ENCODE measurements at places on chromosomes 11 and 22. TPM values are rescaled to one million over a fixed set of nuclear protein-coding genes. Genes with fewer than 3 reads are reported as not detected.
A peak's percentile ranks its signal among the peaks of the same experiment; 100 is the strongest.

DNA sequence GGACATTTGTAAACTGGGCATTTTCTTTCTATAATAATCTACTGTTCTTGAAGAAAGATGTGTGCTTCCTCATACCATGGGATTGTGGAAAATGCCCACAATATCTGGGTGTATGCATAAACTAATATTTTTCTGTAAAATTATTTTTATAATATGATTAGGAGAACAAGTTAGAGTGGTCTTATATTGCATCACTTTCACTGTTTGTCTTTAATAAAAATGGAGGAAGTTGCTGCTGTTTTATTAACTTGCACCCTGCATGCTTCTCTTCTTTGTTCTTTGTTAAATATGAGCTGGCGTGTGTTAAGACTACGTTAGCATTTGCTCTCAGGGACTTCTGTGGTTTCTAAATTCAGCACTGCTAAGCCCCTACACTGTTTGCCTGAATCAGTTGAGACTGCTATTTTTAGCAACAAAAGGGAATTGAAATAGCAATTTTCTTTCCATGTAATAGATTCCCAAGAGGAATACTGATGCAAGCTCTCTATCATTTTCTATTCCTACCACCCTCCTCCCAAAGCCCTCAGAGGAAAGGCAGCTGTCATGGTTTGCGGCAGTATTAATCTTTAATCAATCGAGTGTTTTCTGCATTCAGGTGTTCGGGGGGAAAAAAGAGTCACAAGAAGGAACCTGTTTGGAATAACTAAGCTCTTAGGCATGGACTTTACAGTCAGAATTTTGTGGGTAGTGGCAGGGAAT is 56.1 kb downstream of the HSD17B12 start:
- no peak for DNase-seq

C11orf86 gene
- polyA plus RNA-seq: not detected

GRCh38 chr11:86414032-86414431 is 39.3 kb downstream of the CCDC81 start:
- DNase-seq: no peak

DNA sequence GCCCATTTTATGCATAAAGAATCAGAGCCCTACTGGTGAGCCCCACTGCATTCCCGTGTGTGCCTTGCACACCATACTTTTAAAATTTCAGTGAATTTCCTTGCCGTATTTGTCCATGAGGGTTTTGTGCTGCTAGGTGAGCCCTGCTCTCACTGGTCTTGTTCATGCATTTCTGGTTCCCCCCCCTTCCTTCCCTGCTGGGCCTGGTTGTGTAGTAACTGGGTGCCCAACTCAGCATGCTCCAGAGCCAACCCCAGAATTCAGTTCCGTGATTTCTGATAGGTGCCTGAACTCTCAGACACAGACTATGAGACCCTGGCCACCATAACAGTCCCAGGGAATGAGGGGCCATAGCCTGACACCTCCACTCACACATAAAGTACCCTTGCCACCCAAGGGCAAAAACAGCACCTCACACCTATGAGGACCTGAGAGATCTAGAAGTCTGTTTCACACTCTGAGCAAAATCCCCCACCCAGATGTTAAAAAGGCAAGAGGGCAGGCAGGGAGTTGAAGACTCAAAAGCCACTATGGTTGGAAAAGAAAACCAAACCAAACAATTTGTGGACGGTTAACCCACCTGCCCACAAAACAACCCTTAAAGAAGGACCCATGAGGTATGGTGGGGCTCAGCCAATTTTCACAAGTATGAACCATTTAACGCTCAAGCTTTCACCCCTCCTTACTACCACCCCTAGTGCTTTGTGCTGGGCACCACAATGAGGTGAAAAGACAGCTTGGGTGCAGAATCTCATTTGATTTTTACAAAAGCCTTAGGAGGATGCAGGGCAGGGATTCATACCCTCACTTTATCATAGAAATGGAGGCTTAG is 16.8 kb upstream of the IL10RA start:
- no peak for DNase-seq

DNA sequence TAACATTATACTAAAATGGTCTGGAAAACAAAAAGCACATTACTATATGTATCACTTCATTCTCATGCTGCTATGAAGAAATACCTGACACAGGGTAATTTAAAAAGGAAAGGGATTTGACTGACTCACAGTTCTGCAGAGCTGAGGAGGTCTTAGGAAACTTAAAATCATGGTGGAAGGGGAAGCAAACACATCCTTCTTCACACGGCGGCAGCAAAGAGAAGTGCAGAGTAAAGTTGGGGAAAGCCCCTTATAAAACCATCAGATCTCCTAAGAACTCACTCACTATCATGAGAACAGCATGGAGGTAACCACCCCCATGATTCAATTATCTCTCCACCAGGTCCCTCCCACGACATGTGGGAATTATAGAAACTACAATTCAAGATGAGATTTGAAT is 60.0 kb downstream of the FAM181B start:
- DNase-seq: no peak

- no peak for DNase-seq
These were observed 82.1 kb upstream of the GALNT18 start for GRCh38 chr11:11703885-11704284.

GRCh38 chr11:3926458-3927095 is 71.1 kb downstream of the STIM1 start:
- no peak for DNase-seq

GRCh38 chr22:50525858-50526107 is 385 bp upstream of the SCO2 start:
- DNase-seq: no peak

GRCh38 chr11:20156280-20156875 is 3.9 kb downstream of the DBX1 start:
- peak; percentile 16 for DNase-seq

DNA sequence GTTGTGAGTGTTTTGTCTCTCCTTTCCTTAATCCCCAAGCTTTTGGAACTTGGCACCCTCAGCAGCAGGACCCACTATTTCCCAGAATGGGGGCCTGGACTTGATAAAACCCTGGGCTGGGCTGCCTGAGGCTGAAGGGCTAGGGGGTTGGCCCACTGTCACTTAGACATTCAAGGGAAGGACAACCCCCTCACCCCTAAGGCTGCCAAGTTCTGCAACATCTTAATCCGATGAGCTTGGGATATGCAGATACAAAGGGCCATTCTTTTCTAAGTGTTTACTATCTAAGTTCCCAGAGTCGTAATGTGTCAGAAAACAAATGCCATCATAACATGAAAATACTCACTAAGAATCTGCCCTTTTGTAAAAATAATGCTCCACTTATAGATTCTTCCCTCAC is 42.9 kb downstream of the IRAG1 start:
- no peak for DNase-seq

DNA sequence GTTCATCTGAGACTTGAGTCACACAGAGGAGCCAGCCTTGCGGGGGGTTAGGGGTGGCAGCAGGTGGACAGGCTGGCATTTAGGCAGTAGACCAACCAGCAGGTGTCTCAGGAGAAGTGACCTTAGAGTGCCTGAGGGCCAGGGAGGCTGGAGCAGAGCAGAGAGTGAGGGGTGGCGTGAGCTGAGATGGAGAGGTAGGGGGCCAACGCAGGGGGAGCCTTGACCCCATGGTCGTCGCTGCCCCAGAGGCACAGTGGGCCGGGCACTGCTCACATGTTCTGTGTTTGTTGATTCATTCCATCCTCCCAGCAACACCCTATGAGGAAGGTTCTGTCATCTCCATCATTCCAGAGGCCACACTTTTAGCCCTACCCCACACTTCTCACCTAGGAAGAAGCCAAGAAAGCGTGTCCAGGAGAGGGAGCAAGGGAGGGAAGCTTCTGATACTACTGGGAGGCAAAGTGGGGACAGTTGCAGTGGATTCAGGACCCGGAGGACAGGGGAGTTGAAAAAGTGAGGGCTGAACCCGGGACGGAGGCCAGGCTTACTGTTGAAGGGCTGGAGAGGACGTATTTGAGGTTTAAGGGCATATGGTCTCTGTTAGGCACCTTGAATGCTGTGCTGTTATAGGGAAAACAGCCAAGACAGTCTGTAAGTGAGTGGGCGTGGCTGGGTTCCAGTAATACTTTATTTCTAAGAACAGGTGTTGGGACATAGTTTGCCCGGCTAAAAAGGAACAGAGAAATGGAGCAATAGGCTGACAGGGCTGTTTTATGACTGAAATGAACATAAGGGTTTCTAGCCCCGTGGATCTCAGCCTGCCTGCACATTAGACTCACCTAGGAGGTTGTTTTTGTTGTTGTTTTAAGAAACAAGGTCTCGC is 7.3 kb downstream of the SART1 start:
- DNase-seq: no peak

ASRGL1 gene
- 1.3 TPM for polyA plus RNA-seq

TTC36 gene
- 0.19 TPM for polyA plus RNA-seq

DNA sequence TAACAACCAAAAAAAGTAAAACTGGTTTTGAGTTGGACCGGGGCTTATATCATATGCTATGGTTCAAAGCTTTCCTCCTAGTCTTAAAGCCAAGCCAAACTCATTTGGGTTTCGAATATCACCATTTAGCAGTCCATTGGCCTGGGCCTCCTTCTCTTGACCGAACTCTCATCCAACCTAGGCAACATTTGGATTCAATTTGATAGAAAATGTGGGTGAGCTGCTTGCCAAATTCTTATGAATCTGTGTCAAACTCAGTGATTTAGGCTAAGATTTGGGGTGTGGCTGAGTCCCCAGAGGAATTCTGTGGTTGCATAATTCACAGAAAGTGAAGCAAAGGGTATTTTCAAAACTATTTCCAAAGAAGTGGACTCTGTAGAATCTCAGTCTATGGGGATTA is 83.7 kb downstream of the BLID start:
- DNase-seq: no peak

EI24 gene
- polyA plus RNA-seq: 12.9 TPM

- DNase-seq: no peak
These were observed 43.4 kb downstream of the ZNF280B start for GRCh38 chr22:22465094-22465602.

- peak; percentile 74 for DNase-seq
These were observed 47.8 kb downstream of the COPB1 start for GRCh38 chr11:14451825-14452224.

C11orf91 gene
- polyA plus RNA-seq: not detected

DNA sequence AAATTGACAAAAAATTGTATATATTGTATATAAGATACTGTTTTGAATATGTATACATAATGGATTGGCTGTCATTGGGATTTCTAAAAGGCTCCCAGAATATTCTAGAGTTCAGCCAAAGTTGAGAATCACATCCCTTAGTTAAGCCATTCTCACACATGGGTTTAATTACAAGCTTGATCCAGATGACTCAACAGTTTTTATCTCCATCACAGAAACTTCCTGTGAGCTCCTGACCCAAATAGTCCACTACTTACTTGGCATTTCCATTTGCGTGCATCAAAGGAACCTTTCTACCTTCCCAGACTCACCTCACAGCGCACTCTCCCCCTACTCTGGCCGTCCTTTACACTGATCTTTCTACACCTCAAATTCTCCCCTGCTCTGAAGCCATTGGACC is 184.8 kb upstream of the ARHGAP20 start:
- no peak for DNase-seq

DNA sequence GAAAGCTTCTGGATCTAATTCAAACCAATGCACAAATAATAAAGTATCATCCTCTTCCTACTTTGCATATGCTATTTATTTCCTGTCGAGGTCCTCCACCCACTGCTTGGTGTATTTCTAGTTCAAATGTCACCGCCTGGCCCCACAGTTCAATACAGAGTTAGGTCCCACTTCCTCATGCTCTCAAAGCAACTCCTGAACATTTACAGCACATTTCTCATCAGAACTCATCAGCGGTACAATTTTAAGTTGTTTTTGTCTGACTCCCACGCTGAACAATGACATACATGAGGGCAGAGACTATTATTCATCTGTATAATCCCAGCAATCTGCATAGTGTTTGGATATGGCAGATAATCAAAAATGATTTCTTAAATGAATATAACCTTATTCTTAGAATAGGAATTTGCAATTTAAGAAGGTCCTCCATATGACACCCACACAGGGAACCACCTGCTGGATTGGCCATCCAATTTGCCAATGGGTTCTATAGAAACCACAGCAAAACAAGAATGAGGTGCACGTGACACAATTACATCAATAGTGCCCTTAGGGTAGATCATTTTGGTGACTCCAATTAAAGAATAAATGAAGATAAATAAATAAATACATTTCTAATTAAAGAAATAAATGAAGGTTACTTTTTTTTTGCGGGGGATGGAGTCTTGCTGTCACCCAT is 54.2 kb downstream of the SLC25A17 start:
- peak; percentile 77 for DNase-seq

DNA sequence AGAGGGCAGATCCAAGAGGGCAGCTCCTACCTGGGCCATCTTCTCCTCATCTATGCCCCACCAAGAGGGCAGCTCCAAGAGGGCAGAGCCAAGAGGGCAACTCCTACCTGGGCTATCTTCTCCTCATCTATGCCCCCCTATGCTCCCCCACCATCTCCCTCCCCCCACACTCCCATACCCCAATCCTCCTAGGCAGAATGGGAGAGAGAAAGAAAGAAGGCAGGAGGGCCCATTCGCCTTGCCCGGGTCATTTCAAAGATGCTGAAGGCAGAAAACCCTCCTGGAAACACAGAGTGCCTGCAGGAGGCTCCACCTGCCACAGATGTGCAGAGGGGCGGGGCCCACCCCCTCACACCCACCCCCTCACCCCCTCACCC is 78.5 kb downstream of the BUD13 start:
- no peak for DNase-seq

GRCh38 chr11:1340111-1340510 is 30.7 kb upstream of the TOLLIP start:
- no peak for DNase-seq

OR51B5 gene
- polyA plus RNA-seq: not detected

GRCh38 chr11:9144828-9145227 is 53.4 kb upstream of the SCUBE2 start:
- DNase-seq: no peak

DNA sequence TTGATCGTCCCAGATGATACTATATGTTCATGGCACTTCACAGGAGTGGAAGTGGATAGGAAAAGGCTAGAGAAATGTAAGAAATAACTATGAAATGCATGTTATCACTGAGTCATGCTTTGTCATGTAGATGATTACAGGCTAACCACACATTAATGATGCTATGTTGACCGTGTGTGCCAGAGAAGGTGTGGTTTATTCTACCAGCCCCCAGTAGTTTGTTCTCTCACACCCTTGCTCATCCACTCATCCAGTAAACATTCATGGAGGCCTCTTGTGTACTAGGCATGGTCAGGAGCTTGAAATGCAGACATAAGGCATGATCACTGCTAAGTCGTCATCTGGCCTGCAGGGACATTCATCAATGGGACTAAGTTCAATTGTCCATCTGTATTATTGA is 153.0 kb upstream of the PITPNB start:
- no peak for DNase-seq

GRCh38 chr11:6925007-6925577 is 1.1 kb upstream of the ZNF215 start:
- DNase-seq: no peak

LRRC4C gene
- polyA plus RNA-seq: not detected

OR4C3 gene
- polyA plus RNA-seq: not detected

- no peak for DNase-seq
These were observed 1.0 kb downstream of the RIC3 start for GRCh38 chr11:8167796-8168195.

All from B cell (primary cell).